ENCODE measurements at places on chromosomes 3 and 15.

GRCh38 chr3:60010781-60011180, 961.0 kb upstream of the CFAP20DC start:
- peak; percentile 71 for DNase-seq

- no peak for DNase-seq
Measured at GRCh38 chr3:57157545-57157944, 7.6 kb downstream of the IL17RD start.

DNA sequence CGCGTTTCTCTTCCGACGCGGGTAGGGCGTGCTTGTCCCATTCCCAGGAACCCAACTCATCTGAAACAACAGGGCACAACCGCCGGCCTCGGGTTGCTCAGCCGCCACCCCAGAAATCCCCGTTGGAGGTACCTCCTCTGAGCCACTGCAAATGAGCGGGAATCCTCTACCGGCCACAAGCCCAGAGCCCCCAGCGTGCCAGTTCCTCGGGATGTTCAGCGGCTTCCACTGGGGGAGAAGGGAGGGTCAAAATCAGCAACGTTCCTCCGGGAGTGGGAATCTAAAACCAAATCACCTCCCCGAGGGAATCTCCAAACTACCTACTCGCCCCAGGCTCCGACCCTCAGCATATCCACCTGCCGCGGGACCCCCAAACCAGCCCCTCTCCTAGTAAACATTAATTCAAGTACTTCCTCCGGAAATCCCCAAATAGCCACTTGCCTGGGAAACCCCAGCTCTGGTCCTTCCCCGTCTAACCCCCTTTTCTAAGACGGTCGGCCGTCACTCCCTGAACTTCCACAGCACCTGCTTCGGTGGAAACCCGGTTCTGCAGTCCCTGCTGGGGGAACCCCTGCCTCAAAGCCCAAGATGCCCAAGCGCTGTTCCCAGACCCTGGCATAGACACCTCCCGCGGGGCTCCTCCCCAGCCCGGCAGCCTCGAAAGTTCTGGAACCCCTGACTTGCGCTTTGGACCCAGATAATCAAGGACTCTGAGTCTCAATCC, 887 bp downstream of the OXTR start:
- DNase-seq: no peak

- DNase-seq: peak; percentile 62
Measured at GRCh38 chr3:42846685-42847522, 28.8 kb downstream of the CYP8B1 start.

GRCh38 chr3:59185591-59186369, 136.0 kb upstream of the CFAP20DC start:
- DNase-seq: peak; percentile 21

DNA sequence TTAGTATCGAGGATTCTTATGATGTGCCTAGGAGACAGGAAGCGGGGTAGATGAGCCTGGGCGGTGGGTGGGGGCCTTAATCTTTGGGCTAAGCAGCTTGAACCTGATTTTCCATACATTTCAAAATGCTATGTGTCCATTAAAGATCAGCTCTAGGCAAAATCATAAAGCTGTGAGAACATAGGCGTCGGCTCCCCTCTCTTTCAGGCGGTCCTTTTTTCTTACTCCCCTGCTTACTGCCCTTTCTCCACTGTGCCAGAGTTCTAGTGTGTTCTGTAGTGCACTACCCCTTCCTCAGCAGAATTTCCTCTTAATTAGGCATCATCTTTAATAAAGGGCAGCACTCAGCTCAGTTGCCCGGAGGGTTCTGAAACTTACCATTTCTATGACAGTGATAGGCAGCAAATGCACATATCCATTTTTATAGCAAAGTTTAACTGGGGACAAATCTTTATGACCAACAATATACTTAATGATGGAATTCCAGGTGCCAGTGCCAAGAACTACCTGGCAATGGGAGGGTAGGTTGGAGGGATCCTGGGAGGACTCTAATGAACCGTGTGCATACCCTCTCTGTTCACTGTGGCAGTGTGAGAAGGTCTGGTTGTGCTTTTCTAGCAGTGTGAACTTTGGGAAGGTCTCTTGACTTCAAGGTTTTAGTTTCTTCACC, 404.5 kb upstream of the TPM1 start:
- no peak for DNase-seq

All from stomach (tissue), 19 donors.